ENCODE measurements at places on chromosomes 3 and 15. TPM values are rescaled to one million over a fixed set of nuclear protein-coding genes. Genes with fewer than 3 reads are reported as not detected.

Gene SAMMSON
- total RNA-seq = 0.69 TPM

Gene MYH15
- total RNA-seq = 0.49 TPM

Gene FBXO40
- total RNA-seq = 0.59 TPM

Gene IQCF5
- not detected for total RNA-seq

Gene MCTP2
- 14.2 TPM for total RNA-seq

Gene SPTBN5
- total RNA-seq = 1.7 TPM

Gene BTLA
- 0.79 TPM for total RNA-seq

Gene CCR2
- 2.9 TPM for total RNA-seq

Gene TFG
- total RNA-seq = 76.0 TPM

Data from skin of body (tissue), 3 donors.